ENCODE measurements at places on chromosomes 16 and 17.

- no peak for DNase-seq
These were observed 8.8 kb downstream of the TUBB3 start for GRCh38 chr16:89931964-89932363.

- DNase-seq: no peak
These were observed 2.7 kb downstream of the C1QTNF1 start for GRCh38 chr17:79026376-79027273.

GRCh38 chr16:66936889-66937554 lies 1.7 kb downstream of the CES2 start:
- DNase-seq: no peak

GRCh38 chr17:57552114-57552624 lies 192.9 kb downstream of the CCDC182 start:
- DNase-seq: no peak

- DNase-seq: no peak
These were observed 72.5 kb downstream of the RBFOX1 start for GRCh38 chr16:7405166-7405565.

DNA sequence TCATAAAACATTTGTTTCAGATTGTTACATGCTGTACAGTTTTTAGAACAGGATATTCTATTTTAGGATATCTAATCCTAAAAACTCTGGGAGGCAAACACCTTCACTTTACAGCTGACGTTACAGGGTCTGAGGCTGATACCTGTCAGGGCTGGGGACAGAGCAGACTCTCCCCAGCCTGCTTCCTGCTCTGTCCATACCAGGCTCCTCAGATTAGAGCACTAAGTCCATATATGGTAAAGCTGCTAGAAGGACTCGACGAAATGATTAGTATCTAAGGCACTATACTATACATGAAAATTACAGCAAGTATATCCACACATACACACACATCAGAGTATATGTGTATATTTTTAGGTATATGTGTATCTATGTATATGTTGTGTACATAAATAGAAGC lies 125.2 kb downstream of the ZFHX3 start:
- no peak for DNase-seq

DNA sequence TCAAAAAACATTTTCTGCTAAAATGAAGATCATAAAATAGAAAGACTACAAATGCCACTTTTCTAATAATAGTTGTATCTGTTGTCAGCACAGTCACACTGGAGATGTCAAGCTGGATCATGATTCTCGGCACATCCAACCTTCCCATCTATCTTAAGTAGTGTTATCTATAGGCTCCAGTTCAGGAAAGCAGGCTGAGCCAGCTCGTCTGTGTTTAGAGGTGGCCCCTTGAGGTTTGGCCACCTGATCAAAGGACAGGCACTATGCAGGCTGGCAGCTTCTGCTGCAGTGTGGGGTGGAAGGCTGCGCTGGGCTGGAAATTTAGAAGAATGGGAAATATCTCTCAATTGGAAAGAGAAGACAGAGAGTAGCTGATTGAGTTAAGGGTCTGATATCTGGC lies 32.4 kb downstream of the SMYD4 start:
- DNase-seq: no peak

- DNase-seq: no peak
These were observed 700 bp downstream of the MFAP4 start for GRCh38 chr17:19386051-19386929.

GRCh38 chr17:37400505-37400904 lies 6.1 kb downstream of the ACACA start:
- DNase-seq: no peak

GRCh38 chr17:79085154-79085920 lies 10.7 kb downstream of the ENGASE start:
- DNase-seq: no peak

DNA sequence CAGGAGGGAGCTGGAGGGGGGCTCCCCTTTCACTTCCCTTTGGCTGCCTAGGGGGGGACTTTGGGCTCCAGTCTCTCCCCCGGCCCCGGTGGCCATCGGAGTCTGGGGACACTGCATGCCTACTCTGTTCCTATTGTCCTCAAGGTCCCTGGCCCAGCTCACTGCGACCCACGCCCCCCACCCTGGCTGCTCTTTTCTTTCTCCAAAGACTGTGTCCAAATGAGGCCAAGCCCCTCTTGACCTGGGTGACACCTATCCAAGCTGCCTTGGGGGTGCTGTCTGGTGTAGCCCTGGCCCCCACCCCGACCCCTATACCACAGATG lies 12.9 kb downstream of the UBALD1 start:
- DNase-seq: no peak

DNA sequence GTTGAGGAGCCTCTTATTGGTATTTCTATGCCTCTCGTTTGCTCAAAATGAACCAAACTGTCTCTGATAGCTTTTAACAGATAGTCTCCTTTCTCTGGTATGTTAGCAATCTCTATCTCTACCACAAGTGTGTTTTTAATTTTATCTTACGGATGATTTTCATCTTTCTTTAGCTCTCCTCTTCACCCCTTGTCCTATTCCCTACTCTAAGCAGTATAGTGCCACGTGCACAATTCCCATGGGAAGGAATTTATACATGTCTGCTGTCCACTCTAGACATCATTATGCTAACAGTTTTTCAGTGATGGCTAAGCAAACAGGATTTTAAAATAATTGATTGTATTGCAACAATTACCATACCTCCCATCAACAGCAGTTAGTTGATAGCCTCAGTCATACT lies 177.3 kb downstream of the CYB561 start:
- DNase-seq: no peak

- peak; percentile 24 for DNase-seq
These were observed 40.1 kb downstream of the NOS2 start for GRCh38 chr17:27760069-27760885.

DNA sequence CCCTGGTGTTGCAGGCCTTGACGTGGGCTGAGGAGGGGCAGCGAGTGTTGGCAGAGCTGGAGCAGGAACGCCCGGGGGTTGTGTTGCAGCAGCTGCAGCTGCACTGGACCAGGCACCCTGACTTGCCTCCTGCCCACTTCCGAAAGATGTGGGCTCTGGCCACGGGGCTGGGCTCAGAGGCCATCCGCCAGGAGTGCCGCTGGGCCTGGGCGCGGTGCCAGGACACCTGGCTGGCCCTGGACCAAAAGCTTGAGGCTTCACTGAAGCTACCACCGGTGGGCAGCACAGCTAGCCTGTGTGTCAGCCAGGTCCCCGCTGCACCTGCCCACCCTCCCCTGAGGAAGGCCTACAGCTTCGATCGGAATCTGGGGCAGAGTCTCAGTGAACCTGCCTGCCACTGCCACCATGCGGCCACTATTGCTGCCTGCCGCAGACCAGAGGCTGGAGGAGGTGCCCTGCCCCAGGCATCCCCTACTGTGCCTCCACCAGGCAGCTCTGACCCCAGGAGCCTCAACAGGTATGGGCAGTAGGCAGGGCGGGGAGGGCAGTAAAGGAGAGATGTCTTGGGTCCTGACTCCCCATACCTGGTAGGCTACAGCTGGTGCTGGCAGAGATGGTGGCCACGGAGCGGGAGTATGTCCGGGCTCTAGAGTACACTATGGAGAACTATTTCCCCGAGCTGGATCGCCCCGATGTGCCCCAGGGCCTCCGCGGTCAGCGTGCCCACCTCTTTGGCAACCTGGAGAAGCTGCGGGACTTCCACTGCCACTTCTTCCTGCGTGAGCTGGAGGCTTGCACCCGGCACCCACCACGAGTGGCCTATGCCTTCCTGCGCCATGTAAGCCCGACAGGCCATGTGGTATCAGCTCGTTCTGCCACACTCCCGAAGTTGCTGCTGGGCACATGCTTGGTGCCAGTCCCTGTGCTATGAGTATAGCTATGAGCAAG lies 5.6 kb downstream of the PLEKHG4 start:
- DNase-seq: no peak

DNA sequence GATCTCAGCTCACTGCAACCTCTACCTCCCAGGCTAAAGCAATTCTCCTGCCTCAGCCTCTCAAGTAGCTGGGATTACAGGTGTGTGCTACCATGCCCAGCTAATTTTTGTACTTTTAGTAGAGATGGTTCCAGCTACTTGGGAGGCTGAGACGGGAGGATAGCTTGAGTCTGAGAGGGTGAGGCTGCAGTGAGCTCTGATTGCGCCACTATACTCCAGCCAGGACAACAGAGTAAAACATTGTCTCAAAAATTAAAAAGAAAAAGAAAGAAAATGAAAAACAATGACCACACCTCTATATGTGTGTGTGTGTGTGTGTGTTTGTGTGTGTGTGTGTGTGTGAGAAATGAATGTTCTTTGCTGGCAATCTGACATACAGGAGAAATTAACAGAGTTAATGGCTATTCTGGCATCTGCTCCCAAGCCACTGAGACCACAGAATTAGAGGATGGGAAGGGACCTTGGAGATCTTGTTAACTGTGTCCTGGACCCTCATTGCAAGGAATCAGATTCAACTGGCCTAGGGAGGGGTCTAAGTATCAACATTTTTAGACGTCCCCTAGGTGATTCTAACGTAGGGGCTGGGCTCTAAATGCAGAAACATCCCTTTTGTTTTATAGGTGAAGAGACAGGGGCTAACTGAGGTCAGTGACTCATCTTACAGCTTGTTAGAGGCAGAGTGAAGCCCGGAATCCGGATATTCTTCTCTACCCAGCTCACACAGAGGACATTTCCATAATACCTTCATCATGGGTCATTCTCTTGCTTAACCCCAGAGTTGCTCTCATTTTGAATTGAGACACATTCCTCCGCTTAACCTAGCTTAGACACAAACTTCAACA lies 16.4 kb upstream of the MARCHF10 start:
- DNase-seq: no peak

GRCh38 chr16:56309008-56309407 lies 116.3 kb downstream of the AMFR start:
- no peak for DNase-seq

DNA sequence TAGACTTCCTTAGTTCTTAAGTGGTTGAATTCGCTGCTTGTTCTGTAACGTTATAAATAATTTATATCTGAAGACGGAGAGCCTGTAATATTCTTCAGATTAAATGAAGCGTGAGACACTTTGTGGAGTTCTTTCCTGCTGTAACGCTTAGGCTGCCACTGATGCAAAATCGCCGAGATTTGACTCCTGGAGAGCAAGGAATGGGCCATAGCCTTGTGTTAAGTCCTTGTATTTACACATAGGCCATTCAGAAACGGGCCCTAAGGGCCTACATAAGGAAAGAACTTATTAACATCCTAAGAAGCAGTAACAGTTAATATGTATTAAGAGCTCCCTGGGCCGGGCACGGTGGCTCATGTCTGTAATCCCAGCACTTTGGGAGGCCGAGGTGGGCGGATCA lies 936 bp downstream of the EMC6 start:
- no peak for DNase-seq

DNA sequence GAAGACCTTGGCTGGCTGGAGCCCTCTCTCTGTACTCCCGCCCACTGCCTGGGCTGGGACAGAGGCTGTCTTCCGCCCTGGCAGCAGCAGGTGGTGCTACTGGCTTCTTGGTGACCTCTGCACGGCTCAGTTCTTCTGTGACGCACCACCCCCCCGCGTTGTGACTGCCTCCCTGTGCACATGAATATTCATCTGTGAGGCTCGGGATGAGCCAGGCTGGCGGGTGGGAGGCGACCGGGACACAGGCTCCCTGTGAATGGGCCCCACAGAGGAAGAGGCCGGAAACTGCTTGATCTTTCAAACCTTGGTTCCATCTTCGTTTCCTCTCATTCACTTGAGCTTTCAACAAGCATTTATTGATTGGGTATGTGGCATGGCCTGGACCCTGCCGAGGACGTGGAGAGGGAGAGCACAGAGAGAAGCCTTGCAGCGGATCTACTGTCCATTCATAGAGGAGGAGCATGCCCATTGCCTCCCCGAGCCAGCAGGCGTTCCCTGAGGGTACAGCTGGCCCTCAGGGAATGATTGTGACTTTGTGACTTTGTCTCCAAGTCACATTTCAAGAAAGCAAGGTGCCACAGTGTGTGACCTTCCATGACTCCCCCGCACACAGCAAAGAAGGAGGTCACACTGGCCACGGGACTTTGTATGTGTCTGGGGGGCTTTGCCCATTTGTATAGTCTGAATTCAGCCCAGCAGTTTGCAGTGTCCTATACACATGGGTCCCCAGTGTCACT lies 45.0 kb downstream of the B9D1 start:
- DNase-seq: no peak

GRCh38 chr17:2921443-2921842 lies 125.2 kb downstream of the RAP1GAP2 start:
- DNase-seq: no peak

DNA sequence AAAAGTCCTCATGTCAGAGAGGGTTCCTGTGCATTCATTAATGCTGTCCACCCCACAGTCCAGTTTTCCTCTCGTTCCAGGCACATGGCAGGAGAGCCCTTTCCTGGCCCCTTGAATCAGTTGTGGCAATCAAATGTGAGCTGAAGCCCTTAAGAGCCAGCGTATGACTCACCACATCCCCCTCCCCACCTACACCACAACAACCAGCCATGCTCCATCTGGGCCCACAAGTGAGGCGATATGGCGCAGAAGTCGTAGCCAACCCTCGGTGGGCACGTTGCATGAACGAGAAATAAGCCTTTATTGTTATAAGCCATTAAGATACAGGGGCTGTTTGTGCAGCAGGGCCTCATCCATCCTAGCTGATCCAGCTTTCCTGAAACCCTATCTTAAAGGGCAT lies 28.2 kb downstream of the GRIN2A start:
- no peak for DNase-seq

- DNase-seq: peak; percentile 95
These were observed 19.5 kb downstream of the CD7 start for GRCh38 chr17:82297714-82298537.

GRCh38 chr17:69059458-69060175 lies 1.1 kb downstream of the ABCA9 start:
- no peak for DNase-seq

DNA sequence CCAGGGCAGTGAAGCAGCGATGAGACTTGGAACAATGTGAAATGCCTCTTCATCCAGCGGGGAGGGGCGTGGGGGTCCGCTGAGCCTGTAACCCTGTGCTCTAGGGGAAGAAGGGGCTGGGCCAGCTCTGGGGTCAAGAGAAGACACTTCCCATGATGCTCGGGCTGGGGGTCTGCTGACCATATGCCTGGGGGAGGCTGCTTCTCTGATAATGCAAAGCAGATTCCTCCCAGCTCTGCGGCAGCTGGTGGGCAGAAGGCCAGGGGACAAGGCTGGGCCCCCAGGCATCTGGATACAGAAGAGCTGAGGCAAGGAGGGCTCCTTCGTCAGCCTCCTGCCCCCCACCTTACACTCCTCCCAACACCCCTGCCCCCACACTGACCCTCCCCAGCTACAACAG lies 24.7 kb downstream of the NGFR start:
- DNase-seq: no peak

GRCh38 chr17:81242421-81243332 lies 3.6 kb downstream of the NDUFAF8 start:
- no peak for DNase-seq

GRCh38 chr17:41672153-41672552 lies 16.5 kb upstream of the EIF1 start:
- no peak for DNase-seq

GRCh38 chr16:75114179-75114945 lies 2.2 kb downstream of the LDHD start:
- no peak for DNase-seq

- DNase-seq: no peak
These were observed 4.9 kb downstream of the ZDHHC1 start for GRCh38 chr16:67411339-67411738.

- no peak for DNase-seq
These were observed 23.1 kb downstream of the SPACA3 start for GRCh38 chr17:33014751-33015150.

GRCh38 chr16:68088130-68088972 lies 3.2 kb downstream of the NFATC3 start:
- no peak for DNase-seq

GRCh38 chr17:15213381-15214087 lies 51.6 kb downstream of the PMP22 start:
- DNase-seq: no peak
